ENCODE measurements at places on chromosomes 7 and 10.

GRCh38 chr7:7433811-7434210, 101.9 kb downstream of the COL28A1 start:
- DNase-seq, result no peak

- DNase-seq, result no peak
Observed at GRCh38 chr7:101093906-101094305, 8.6 kb downstream of the TRIM56 start.

GRCh38 chr7:26198781-26199169, 1.8 kb downstream of the HNRNPA2B1 start:
- DNase-seq, result no peak

DNA sequence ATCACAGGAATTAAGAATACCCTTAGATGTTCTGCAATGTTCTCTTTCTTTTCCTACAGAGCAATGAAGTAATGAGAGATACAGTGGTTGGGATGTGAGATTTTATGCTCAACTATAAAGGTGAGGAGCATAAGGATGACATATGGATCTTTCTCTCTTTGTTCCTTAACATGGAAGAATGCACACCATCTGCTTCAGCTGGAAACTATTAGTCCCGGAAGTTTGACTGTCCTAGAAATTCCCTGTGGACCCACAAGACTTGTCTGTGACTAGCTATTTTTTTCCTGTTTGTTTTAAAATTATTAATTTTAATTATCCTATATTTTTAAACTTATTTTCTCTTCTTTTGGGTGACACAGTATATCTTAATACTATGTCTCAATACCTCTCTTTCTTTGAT, 80.2 kb downstream of the DKK1 start:
- DNase-seq, result no peak

DNA sequence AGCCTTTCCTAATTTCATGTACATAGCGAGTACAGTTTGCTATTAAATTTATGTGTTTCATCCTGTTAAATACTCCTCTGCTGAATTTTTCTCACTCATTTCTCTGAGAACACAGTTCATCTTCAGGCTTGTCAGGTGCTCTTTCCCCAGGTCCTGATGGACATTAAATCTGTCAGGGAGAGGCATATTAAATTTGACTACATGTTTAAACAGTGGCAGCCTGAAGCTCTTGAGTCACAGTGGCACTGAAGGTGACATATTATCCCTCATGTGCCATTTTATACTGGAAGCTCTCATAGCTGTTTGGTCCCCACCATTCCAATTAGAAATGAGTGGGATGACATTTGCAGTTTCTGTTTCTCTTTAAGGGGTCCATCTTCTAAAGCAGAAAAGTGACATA, 1089.6 kb upstream of the SORCS1 start:
- no peak for DNase-seq

GRCh38 chr7:55573234-55573900, 1.1 kb upstream of the VOPP1 start:
- DNase-seq, result no peak

- DNase-seq, result no peak
Observed at GRCh38 chr7:50330696-50331095, 26.2 kb downstream of the IKZF1 start.

- no peak for DNase-seq
Observed at GRCh38 chr7:75953431-75953830, 38.5 kb downstream of the POR start.

- no peak for DNase-seq
Observed at GRCh38 chr7:148697256-148698006, 1.3 kb upstream of the CUL1 start.

DNA sequence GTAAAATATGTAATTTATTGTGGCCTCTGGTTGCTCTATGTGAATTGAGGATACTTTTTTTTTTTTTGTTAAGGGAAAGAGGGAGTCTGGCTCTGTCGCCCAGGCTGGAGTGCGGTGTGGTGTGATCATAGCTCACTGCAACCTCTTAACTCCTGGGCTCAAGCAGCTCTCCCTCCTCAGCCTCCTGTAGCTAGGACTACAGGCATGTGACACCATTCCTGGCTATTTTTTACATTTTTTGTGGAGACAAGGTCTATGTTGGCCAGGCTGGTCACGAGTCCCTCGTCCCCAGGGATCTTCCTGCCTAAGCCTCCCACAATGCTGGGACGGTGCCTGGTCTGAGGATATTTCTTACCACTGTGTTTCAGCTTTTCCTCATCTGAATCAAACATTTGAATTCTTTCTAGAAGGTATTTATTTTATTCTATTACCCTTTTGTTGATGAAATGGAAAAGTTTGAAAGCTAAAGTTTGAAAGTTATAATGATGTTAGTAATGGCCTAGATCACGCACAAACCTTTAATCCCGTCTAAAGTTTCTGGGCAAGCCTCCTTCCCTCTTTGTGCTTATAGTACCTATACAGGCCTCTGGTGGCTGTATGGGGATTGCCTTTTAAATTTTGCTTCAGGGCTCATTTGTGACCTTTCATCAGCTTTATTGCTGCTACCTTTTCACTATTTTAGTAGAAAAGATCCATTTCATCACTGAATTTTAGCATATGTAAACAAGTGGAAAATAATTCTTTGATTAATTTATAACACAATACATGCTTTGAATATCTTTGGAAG, 2.0 kb downstream of the IFRD1 start:
- no peak for DNase-seq

DNA sequence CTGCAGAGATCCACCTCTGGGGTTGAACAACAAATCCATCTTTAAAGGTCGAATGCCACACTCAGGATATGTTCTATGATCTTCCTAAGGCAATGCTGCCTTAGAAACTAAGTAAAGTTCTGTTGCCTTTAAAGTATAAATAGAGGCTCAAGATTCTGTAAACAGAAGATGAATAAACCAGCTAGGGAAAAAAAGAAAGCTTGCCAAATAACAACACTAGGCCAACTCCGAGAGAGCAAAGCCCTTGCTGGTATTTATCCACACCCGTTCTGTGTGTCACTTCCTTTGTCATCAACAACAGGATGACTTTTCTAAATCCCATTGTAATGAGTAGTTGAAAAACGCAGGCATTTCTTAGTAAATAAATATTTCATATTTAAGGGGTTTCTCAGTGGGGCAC, 330.0 kb upstream of the GLI3 start:
- no peak for DNase-seq

DNA sequence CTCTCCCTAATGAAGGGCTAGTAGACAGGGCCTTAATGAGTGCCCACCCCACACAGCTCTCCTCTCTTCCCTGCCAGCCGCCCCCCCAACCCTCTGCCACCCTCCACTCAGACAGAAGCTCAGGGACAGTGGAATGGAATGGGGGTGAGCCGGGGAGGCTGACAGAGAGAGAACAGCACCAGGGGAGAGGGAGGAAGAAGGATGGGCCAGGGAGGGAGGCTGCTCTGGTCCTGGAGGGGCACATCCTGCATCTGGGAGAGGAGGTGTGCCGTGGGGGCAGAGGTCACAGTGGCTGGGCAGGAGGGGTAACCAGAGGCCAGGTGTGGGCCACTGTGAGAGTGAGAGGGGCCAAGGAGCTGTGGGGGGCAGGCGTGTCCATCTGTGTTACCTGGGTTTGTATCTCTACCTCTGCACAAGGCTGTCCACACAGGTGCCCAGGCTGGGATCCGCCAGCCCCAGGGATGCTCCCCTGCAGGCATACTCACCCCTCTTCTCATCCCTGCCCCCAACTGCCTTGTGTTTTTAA, 2.4 kb downstream of the NYAP1 start:
- no peak for DNase-seq

DNA sequence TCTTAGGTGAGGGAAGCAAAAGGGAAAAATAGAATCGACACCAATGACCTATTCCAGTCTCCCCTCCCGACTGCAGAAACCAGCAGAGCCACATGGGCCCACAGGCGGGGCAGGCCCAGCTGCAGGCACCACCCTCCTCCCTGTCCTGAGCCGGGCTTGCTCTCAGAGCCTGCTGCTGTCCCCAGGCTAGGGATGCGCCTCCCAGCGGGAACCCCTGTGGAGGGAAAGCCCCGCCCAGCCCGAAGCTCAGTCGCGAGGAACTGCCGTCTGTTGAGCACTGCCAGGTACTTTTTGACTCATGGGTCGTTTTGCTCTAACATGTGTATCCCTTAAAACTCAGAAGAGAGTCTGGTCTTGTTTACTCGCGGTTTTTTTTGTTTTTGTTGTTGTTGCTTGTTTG, 124.5 kb upstream of the RET start:
- no peak for DNase-seq
